ENCODE measurements at places on chromosomes 1 and 21.
A peak's percentile ranks its signal among the peaks of the same experiment; 100 is the strongest.

GRCh38 chr1:66217561-66217960 is 316.4 kb upstream of the SGIP1 start:
- DNase-seq: no peak

DNA sequence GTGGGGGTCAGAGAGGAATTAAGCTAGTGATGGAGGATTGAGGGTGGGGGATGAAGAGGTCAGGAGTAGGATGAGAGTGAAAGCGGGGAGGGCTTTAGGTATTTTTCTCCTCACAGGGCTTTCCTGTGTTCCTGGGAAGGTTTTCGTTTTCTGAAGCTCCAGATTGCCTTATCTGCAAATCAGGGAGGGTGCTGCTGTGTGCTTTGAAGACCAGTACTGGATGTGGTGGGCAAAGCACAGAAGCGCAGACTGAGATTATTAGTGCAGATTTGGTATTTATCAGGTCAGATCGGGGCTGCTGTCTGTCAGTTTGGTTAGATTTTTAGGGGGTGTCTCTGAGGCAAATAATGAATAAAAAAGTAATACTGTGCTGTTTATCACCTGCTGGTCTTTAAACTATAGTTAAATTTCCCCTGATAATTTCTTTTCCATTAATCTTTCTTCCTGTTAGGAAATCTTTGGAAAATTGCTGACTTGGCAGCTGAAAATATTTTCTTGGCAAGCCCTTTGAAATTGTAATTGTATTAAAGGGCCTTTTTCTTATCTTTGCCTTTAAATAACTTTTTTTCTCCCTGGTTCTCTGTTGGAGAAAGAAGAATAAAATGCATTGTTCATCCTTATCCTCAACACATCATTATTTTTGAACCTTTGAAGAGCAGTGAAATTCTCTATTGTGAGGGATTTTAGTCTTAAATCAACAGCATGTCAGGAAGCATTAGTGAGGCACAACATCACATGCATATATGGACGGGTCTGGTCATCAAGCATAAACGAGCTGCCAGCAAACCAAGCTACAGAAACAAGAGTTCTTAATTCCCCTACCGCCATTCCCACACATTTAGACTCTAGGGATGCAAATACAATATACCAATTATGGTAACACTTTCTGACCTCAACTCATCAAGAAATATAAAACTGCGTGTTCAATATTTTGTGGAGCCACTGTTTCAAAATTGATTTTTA is 139.6 kb downstream of the S1PR1 start:
- DNase-seq: no peak

DNA sequence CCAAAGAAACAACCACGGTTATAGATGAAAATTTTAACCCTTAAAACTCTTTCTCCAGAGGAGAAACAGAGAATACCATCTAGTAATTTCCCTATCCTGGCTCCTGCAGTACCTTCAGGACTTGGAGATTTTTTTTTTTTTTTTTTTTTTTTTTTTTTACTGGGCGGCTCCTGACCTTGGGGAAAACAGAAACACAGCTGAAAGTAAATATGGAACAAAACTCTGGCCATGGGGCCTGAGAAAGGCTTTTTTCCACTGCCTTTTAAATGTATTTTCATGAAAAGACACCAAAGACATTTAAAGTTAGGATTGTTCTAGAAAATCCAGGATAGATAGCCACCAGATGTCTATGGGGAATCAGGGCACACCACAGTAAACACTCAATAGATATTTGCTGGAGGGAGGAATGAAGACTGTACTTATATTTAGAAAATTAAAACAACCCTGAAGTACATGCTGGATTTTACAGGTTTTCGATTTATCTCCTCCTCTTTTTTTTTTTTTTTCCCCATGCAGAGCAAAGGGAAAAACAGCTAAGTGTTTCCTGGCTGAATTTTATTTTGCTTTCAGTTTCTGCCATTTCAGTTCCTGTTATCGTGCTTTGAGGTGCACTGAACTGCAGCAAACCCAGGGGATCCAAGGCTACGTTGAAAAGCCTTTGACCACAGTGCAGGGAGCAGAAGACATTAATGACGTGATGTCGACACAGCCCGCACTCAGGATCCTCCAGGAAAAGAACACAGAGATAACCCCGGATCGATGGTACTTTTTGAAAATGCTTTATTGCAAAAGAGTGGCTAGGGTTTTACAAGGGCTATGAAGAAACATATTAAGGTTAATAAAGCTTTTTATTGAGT is 35.7 kb upstream of the CNN3 start:
- DNase-seq: no peak

DNA sequence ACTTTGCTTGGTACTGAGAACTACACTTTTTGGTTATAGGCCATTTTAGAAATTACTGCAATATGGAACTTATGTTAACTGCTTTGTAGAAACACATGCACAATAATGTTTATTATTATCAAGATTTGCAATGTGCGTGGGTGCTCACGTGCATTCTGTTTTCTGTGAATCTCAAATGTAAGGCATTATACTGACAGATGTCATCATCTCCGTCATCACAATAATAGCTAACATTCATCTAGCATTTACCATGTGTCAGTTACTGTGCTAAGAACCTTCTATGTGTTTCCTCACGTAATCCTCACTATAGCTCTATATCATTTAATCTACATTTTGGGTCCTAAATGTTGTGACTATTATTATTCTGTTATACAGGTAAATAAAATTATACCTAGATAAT is 1214.8 kb upstream of the ADGRL4 start:
- DNase-seq: no peak

GRCh38 chr1:42034426-42034825 is 115.7 kb upstream of the HIVEP3 start:
- no peak for DNase-seq

DNA sequence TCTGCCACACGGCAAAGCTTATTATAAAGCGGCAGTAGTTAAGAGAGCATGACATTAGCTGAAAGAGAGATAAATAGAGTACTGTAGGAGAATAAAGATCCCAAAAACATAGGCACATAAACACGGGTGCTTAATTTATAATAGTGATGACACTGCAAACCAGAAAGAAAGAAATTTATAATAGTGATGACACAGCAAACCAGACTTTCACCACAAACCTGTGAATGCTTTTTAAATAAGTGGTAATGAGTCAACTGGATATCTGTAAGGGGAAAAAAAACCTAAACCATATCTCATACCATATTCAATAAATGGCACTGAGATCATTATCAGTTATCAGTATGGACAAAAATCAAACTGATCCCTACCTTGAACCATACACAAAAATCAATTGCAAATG is 25.5 kb downstream of the USP1 start:
- no peak for DNase-seq

GRCh38 chr1:180815188-180815587 is 97.5 kb upstream of the KIAA1614 start:
- no peak for DNase-seq

DNA sequence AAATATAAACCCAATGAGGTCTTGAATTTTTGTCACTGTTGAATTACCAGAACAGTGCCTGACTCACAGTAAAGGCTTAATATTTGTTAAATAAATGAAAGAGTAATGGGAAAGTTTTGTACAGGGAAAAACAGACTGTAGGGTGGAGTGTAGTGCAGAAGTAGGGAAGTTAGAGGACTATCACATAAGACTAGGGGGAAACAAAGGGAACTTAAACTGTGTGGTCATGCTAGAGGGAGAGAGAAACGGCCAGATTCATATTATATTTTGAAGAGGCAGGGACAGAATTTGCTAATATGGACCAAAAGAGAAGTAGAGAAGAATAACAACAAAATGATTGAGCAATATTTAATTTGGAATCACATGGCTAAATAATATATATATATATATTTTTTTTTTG is 14.8 kb downstream of the CTSK start:
- DNase-seq: no peak

GRCh38 chr21:45029298-45029947 is 45.0 kb upstream of the ADARB1 start:
- DNase-seq: no peak

- DNase-seq: no peak
Observed at GRCh38 chr1:59041646-59042277, 255.1 kb upstream of the FGGY start.

GRCh38 chr1:22749503-22749902 is 38.9 kb downstream of the EPHB2 start:
- DNase-seq: no peak

GRCh38 chr1:2547210-2548067 is 8.7 kb upstream of the TNFRSF14 start:
- DNase-seq: no peak

- DNase-seq: no peak
Observed at GRCh38 chr1:23202263-23202749, 15.0 kb downstream of the HTR1D start.

DNA sequence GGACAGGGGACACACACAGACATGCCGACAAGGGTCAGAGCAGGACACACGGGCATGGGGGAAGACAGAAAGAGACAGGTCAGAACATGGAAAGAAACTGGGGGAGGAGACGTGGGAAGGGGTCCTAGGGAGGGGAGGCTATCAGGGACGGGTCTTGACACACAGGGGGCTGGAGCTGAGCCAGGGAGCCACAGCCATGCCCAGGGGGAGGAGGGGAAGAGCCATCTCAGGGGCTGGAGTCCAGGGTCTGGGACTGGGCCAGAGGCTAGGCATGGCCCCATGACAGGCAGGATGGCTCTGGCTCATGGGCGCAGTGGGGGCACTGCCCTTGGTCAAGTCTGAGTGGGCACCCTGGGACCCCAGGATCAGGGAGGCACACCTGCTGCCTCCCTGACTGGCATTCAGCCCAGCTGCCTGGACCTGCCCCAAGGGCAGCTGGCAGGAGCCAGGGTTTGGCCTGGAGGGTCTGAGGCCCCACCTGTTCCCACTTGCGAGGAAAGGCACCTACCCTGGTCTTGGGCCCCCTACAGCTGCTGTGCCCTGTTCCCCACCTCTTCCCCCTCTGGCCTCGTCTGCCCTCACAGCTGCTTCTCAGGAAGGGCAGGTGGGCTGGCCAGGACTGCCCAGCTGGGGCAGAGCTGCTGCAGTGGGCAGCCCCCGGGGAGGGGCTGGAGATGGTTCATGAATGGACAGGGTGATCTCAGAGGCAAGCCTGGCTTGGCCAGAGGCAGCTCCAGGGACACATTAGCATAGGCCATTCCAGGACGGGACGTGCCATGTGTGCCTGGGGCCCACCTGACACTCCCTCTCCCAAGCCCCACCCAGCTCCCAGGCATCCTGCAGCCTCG is 42.9 kb downstream of the HSPG2 start:
- DNase-seq: no peak

DNA sequence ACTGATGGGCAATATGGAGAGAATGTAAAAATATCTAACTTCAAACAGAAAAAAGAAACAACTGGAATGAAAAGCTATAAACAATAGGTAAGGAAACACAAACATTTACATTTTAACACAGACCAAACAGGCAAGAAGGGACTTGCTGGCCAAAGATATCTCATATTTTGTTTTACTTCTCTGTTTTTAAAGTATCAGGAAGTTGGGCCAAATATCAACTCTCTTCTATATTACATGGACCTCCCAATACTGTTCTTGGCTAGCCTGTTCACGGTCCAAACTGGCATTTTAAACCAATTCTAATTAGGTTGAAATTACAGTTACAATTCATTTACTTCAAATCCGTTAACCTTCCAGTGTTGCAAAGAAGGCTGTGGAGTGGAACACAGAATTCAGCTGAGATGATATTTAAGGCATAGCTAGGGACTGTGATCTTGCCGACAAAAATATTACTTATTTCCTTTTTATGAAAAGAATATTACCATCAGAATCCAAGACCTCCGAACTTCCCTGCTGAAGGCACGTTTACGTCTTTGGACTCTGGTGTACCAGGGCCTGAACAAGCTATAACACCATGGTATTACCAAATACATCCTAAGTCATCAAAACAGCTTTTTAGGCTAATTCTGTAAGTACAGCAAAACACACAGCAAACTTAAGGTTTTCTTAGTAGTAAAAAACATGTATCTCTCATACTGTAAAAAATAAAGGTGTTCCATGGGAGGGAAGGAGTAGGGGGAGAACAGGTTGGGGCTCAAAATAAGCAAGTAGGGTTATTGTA is 165.4 kb downstream of the RUNX1 start:
- DNase-seq: no peak

DNA sequence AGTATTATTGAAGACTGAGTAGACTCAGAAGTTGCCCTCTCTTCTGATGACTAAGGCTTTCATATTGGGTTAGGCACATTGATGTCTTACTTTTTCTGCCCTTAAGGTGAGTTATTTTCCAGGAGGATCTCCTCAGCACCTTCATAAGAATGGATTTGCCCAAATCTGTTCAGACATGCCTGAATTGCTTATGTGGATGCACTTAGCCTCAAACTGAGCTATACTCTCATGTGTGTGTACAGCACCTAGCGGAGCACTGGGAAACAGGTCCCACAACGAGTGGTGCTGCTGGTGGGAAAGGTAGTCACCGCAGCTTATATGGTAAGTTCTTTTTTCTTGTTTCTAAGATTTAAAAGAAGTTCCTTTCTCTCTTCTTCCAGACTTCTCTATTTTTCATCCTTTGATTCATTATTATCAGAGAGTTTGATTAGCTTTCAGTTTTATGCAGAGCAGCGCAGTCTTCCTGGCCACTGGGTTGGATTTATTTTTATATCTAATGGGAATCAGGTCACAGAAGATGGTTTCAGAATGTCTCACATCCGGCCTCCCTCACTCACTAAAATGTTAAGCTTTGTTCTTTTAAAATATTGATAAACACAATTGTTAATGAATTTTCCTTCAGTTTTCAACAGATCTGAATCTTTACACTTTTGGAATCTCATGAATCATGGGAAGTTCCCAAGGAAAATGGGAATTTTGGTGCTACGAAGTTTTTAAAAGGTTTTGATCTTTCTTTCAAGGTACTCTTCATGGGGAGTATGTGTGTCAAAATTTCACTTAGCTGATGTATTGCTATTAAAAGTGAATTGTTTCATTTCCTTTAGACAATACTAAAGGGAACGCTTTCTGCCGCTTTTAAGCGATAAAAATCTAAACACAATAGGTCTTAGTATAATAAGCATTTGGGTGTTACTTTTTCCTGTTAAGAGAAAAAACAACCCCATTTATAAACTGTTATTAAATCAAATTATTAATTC is 58.5 kb downstream of the EXTL2 start:
- DNase-seq: no peak

DNA sequence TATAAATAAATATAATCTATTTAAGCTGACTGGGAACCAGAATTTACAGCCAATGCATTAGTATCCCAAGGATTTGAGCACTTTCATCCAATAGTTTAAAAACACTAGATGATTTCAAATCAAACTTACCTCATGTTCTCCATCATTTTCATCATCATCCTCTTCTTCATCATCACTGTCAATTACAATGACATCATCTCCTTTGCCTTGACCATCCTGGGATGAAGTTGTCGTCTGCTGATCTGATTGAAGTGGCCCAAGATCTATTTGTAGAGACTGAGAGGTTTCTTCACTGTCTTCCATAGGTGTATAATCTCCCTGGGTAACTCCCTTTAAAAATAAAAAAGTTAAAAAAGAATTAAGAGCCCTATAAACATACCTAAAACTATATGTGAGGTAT is 47.7 kb downstream of the TPR start:
- no peak for DNase-seq

- DNase-seq: no peak
Observed at GRCh38 chr1:31239653-31240241, at the start of gene NKAIN1. Gene NKAIN1 (minus strand): TSS chr1:31239887. CDS start chr1:31239547, 340 bp downstream.

GRCh38 chr1:152110860-152111514 is 4.3 kb downstream of the TCHH start:
- no peak for DNase-seq

- no peak for DNase-seq
Observed at GRCh38 chr1:25782608-25783201, 17.3 kb upstream of the SELENON start.

- DNase-seq: peak; percentile 46
Observed at GRCh38 chr1:172638885-172639831, 19.7 kb upstream of the FASLG start.

Measured in stimulated activated CD4-positive, alpha-beta T cell treated with anti-CD3 and anti-CD28 coated beads, Interleukin-1b, Interleukin-23, amount 100 ng/mL, for 24 hours (primary cell).